Activated T-helper 1 cell treated with Interleukin-2 at 50 U/mL for 16 hours (primary cell): ENCODE measurements at places on chromosomes 3 and 15.

DNA sequence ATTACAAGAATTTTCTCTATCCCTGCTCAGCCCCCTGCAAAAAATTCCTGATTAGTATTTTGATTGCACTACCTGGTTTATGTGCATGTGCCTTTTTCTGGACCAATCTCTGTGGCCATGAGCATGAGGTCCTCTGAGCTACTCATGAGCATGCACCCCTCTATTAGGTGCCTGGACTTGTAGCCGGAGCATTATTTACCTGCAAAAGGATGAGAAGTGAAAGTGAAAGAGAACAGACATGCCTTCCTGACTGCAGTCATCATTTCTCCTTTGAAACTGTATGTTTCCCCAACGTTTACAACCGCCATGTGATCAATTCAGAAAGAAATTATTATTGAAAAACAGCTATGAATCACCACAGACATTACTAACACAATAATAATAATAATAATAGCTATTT lies 1008.8 kb downstream of the ROBO2 start:
- DNase-seq = no peak

GRCh38 chr3:99920481-99921376 lies 103.1 kb downstream of the CMSS1 start:
- DNase-seq = no peak

GRCh38 chr3:74636981-74637380 lies 22.5 kb upstream of the CNTN3 start:
- no peak for DNase-seq

- no peak for DNase-seq
Observed at GRCh38 chr15:69513450-69513960, 60.9 kb downstream of the RPLP1 start.

DNA sequence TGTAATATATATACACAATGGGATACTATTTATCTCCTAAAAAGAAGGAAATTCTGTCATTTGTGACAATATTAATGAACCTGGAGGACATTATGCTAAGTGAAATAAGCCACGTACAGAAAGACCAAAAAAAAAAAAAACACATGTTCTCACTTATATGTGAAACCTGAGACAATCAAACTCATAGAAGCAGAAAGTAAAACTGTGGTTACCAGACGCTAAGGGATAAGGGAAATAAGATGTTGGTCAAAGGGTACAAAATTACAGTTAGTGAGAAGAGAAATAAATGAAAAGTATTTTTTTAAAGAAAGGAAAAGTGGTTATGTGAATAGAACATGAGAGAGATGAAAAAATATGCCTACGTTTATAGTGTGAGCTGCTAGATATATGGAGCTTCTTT lies 101.1 kb downstream of the CPNE4 start:
- no peak for DNase-seq

DNA sequence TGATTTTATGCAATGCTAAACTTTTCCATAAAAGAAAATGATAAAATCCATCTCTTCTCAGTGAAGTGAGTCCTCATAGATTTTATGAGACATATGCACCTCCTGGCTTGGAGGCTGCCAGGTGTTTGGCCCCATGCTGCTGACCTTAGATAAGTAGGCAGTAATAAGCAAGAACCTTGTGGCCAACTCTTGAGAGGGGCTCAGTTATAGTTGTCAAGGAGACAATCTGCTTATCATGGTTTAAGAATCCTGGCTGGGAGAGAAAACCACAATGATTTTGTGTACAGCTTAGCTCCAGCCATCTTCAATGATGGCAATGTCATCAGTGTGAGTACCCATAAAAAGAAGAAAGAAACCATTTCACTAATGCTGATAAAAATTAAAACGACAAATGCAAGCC lies 252.1 kb downstream of the CPNE4 start:
- DNase-seq = no peak

GRCh38 chr3:194205675-194206133 lies 69.8 kb downstream of the HES1 start:
- DNase-seq = no peak

GRCh38 chr3:56001991-56002390 lies 466.3 kb downstream of the ERC2 start:
- no peak for DNase-seq

- no peak for DNase-seq
Observed at GRCh38 chr3:195260280-195260905, 10.6 kb downstream of the XXYLT1 start.

- no peak for DNase-seq
Observed at GRCh38 chr3:191338177-191338488, 7.8 kb upstream of the UTS2B start.
